Fibroblast of villous mesenchyme (primary cell): ENCODE measurements at places on chromosomes 2 and 18.

GRCh38 chr2:67210430-67210829 lies 186.7 kb upstream of the ETAA1 start:
- DNase-seq, result no peak

DNA sequence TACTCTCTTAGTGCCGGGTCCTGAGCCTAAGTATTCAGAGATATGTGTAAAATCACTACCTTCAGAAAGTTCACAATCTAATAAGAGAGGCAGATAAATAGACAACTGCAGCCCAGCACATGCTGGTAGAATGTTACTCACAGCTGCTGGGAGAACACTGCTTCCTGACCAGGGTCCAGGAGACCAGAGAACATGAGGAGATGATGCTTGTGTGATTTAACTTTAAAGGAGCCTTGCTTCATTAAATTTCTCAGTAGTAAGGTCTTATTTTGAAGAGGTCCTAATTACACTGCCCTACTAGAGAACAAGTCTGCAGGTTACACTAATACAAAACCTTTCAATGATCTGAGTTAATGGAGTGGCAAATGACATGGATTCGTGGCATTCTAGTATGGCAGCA lies 209.9 kb upstream of the TRIB2 start:
- no peak for DNase-seq

GRCh38 chr2:201777869-201778268 lies 2.9 kb downstream of the ALS2 start:
- no peak for DNase-seq

DNA sequence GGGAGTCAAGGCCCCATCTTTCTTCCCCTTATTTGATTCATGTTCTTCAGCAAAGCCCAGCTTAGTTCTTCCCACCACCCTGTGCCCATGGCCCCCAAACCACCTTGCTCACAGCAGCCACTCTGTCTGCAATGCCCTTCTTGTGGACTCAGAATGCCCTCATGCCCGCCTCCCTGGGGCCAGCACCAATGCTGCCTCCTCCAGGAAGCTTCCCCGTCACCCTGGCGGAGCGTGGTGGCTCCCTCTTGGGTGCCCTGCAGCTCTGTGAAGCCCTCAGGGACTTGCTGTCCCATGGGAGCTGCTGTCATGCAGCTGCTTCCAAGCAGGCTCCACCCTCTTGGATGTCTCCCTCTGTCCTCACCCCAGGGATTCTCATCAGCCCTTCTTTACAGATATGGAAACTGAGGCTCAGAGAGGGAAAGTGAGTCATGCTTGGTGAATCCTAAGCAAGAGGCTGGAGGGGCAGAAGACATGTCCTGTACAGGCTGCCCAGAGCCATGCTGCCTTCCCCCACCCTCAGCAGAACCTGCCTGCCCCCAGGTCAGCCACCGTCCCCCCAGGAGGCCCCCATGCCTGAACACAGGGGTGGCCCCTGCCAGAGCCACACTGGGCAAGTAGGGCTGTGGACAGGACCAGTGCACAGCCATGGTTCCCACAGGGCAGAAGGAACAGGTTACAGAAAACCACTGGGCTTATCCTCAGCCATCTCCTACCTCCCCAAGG lies 11.8 kb upstream of the DUSP2 start:
- no peak for DNase-seq

DNA sequence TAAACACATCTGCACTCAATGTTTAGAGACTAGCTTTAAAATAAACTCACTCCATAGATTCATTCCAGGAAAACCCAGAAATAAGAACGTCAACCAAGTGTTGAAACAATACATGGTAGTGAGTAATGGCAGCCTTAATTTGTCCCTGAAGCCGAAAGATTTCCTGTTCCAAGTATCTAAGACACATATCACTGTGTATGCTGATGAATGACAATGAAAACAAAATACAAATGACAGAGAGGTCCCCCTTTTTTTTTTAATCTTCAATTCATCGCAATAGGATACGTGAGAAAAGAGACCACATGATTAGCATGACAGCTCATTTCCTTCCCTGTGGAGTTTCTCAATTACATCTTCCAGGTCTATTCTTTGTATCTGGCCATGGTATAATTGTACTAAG lies 160.5 kb upstream of the STK17B start:
- no peak for DNase-seq

DNA sequence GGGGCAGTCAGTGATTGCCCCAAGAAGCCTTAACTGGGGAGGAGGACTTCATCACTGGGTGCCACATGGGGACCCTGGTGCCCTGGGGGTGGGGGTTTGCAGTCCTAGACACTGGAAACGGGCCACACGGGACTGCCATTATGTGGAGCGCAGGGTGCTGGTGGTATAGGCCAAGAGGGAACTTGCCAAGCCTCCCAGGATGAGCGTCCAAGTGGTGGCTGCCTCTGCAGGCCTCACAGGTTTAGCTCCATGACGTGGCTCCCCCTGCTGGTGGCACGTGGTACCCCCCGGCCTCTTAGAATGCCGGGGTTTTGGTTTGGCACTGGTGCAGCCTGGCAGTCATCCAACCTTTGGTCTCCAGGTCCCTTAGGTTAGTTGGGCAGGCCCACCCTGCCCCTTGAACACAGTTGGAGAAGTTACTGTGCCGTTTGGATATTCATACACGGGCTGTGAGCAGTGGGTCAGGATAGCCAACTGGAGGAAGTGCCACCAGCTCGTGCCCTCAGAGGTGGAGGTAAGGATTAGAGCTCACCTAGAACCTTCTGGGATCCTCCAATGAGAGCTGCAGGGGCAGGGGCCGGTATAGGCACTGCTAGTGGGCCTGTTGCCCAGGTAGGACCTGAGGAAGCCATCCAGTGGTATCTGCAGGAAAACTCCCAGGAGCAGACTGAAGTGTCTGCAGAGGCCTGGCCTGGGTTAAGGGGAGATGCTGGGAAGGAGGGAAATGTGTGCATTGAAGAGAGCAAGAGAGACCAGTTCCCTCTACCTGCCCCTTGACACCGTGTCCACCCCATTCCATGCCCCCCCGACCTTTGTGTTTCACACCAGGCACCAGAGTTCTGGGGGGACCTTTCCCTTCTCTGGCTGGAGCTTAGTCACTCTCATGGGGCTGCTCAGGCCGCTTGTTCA lies 5.7 kb downstream of the PTMA start:
- peak; percentile 87 for DNase-seq

DNA sequence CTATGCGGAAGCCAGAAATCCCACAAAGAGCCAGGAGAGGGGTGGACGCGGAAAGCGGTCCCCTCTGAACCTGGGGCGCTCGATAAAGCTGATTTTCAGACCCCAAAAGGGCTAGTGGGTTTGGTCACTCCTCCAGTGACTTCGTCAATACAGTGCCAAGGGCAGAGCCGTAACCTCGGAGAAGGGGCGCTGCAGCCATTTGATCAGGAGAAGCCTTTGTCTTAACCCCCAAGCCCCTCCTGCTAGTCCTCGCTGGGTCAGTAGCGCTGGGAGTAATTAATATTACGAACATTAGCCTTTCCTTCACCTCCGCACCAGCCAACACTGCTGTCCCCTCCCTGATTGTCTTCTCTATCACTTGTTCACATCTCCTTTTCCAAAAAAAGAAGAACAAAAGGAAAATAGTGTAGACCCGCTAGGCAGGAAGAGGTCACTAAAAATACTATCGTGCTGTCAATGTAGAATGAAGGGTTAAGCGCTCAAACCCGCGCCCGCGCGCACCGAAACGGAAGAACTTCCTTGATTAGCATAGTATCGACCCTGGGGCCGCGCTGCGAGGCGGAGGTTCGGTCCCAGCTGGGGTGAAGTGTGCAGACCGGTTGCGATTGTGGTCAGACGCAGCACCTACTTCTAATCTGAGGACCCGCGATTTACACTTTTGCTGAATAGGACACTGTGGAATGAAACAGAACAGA lies 63.2 kb upstream of the MAPRE2 start:
- no peak for DNase-seq

DNA sequence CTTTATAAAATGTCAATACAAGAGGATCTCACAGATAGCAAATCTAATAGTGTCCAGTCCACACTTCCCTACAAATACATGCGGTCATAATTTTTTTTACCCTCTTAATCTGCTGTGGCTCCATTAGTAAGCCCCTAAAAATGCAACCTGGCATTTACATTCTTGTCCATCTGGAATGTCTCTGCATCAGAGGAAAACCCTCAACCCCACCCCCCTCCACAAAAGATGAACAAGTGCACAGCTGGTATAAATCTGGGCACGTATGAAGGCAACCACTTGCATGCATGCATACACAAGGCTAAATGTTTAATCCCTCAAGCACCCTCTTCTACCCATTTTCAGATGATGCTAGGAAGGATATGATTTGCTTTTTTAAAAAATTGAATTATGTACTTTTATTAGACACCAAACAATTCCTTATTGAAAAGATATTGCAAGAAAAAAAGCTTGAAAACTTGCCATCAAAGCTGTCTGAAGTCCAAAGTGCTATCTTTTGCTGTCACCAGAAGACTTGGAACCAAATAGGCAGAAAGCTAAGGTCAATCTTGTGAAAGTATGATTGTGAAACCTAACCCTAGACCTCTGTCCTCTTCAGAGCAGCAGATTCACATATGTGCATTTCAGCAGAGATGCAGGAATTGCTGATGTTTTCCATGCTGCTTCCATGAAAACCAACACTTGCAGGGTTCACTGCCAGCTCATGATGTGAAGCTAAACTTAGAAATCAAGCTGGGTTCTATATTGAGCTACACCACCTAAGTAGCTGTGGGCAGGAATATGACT lies 39.0 kb downstream of the IRS1 start:
- peak; percentile 95 for DNase-seq

DNA sequence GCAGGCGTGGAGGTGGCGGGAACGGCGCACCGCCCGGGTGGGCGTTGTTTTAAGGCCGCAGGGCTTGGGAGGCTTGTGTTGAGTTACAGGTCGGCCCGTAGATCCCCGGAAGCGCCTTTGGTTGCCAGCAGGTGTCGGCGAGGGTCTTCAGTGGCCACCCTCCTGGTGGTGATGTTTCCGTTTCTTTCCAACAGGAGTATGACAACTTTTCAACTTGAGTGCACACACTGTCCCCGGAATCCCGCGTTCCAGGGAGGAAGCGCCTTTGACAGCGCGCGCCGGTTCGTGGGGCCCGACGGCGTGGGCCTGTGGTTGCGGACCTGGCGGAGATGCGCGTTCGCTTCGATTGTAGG lies 1.0 kb upstream of the HDAC4 start:
- DNase-seq, result no peak

GRCh38 chr18:3279201-3280185 lies 17.6 kb downstream of the MYL12B start:
- DNase-seq, result no peak

DNA sequence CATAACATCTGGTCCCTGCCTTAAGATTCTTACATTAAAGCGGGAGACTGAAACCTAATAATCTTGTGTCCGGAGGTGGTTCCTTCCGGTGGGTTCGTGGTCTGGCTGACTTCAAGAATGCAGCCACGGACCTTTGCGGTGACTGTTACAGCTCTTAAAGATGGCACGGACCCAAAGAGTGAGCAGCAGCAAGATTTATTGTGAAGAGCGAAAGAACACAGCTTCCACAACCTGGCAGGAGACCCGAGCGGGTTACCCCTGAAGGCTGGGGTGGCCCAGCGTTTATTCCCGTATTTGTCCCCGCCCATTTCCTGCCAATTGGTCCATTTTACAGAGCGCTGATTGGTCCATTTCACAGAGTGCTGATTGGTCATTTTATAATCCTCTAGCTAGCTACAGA lies 122.3 kb upstream of the SIX2 start:
- no peak for DNase-seq

DNA sequence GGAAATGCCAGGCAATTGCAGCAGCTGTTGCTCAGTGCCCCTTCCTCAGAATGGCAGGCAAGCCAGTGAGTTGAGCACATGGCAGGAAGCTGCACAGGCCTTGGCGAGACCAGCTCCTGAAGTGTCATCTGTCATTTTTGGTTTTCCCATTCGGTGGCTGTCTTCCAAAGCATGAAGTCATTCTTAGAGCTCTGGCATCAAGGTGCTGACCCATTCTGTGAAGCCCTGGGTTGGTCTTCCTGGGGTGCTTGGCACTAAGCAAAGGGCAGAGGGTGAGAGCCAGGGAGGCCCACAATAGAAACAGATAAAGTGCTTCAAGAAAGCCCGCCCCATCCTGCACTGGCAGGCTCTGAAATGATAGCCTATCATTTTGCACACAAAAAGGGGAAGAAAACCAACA lies 150.5 kb downstream of the VAPA start:
- DNase-seq, result no peak

- DNase-seq, result no peak
Measured at GRCh38 chr2:122029945-122030344, 274.5 kb downstream of the TSN start.

- DNase-seq, result no peak
Measured at GRCh38 chr2:72871060-72871459, 16.1 kb upstream of the SPR start.

DNA sequence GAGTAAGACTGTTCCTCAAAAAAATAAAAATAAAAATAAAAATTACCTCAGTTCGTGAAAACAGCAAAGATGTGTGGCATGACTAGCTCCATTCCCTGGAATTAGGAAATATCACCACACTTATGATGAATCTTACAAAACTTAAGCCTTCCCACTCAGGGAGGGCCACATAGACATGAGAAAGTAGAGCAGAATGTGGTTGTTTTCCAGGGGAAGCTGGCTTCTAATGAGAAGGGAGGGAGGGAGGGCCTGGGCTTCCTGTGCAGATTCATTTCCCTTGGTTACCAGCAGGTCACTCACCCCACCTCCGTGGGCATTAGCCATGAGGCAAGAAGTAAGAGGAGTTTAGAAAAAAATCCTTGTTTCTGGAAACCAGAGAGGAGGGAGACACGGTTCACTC lies 95.9 kb upstream of the RMDN2 start:
- DNase-seq, result peak; percentile 92

DNA sequence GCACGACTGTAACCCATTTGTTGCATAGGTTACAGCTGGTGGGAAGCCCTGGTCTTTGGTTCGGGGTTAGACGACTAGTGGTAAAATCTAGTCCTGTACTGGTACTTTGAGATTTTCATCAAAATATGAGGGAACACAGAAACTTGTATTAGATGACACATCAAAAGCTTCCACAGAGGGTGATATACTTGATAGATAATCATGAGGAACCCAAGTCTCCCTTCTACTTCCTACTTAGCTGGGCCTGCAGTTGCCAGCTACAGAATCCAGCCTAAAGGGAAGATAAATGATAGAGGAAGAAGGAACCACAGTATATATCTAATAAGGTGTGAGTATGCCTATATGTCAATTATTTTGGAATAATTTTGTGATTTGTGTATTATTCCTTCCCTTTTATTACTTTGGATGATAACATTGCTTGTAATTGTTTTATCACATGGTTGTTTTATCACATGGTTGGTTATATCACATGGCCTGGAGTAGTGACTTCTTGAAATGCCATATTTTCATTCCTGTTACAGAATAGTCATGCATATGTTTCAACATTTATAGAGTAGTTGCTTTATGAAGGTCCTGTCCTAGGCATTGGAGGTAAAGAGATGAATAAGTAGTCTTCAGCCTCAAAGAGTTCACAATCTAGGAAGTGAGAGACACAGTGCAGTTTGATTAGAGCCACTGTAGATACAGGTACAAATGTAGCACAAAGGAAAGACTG lies 2.9 kb downstream of the AGPS start:
- no peak for DNase-seq

DNA sequence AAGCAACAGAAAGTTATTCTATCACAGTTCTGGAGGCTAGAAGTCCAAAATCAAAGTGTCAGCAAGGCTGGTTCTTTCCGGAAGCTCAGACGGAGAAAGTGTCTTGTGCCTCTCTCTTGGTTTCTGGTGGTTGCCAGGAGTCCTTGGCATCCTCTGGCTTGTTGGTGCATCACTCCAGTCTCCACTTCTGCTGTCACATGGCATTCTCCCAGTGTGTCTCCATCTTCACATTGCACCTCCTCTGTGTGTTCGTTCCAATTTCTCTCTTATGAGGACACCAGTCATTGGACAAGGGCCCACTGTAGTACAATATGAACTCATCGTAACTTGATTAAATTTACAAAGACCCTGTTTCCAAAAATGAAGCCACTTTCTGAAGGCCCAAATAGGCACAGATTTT lies 175.4 kb upstream of the ATP5MC3 start:
- DNase-seq, result no peak
